ENCODE measurements at places on chromosomes 6 and 20.

DNA sequence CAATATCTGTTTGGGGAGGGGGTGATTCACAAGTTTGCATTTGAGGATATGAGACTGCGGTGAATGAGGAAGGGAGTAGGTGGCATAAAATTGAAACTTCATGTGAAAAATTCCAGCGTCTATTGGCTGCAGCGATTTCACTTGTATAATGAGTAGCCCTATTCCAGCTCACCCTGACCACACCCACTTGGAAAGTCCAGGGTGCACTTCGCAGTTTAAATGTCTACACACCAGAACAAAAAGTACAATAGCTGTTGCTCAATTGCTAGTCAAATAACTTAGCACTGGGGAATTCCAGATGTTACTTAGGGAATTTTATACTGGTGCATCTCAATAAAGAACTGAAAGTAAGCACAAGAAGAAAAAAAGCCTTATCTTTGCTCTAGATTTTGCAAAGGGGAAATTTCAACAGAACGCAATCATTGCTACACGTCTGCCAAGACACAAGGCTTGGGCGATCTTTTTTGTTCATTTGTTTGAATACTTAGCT lies 6.3 kb downstream of the TNFAIP3 start:
- peak; percentile 80 for DNase-seq

GRCh38 chr6:37077191-37077904 lies 71.9 kb downstream of the FGD2 start:
- DNase-seq, result no peak

- peak; percentile 41 for DNase-seq
Measured at GRCh38 chr6:169092375-169092774, 161.3 kb downstream of the THBS2 start.

- no peak for DNase-seq
Measured at GRCh38 chr20:58787211-58788005, 63.3 kb downstream of the GNAS-AS1 start.

- no peak for DNase-seq
Measured at GRCh38 chr6:4861564-4861963, 85.4 kb downstream of the CDYL start.

DNA sequence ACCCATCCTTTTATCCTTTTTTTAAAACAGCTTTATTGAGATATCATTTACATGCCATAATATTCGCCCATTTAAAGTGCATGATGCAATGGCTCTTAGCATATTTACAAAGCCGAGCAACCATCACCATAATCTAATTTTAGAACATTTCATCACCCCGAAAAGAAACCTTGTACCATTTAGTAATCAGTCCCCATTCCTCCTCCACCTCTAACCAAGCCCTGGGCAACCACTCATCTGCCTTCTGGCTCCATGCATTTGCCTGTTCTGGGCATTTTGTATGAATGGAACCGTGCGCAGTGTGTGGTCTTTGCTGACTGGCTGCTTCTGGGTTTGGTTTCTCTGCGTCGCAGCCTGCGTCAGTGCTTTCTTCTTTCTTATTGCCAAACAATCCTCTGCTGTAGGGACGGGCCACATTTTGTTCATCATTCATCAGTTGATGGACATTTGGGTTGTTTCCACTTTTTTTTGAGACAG lies 10.2 kb upstream of the EEF1A2 start:
- DNase-seq, result no peak

GRCh38 chr20:46970937-46971630 lies 76.4 kb downstream of the EYA2 start:
- DNase-seq, result peak; percentile 80

- no peak for DNase-seq
Measured at GRCh38 chr6:25359891-25360290, 80.7 kb downstream of the CARMIL1 start.

DNA sequence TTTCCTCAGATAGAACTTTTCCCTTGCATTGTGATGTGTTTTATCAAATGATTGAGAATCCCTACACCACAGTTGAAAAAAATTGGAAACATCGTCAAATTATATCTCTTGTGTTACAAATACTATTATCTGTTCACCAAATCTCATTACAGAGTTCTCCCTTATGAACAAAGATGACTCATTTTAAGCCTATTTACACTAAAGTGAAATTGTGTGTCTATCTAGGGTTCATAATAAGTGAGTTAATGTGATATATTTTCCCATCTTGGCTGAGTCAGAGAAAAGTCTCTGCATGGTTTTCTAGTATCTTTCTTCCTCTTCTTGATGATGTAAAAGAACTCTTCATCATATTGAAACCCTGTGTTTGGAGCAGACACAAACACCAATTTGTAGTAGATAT lies 1263.3 kb upstream of the EYS start:
- DNase-seq, result no peak

- DNase-seq, result peak; percentile 89
Measured at GRCh38 chr6:3001773-3002293, 2.1 kb downstream of the NQO2 start.

DNA sequence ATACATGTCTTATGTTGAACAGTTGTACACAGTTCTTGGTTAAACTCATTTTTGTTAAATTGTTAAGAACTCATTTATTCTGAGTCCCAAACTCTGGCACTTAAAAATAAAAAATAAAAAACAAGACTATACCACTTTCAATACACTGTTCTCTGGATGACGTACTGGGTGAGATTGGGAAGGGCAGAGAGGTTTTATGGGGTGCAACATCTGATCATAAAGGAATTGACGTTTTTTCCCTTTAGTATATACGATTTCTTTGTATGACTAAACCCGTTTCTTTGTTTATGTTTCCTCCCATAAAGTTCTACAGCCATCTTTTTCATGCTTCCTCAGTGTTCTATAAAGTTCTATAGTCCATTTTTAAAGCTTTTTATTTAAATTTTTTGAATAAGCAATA lies 69.1 kb downstream of the TRMT11 start:
- DNase-seq, result no peak

DNA sequence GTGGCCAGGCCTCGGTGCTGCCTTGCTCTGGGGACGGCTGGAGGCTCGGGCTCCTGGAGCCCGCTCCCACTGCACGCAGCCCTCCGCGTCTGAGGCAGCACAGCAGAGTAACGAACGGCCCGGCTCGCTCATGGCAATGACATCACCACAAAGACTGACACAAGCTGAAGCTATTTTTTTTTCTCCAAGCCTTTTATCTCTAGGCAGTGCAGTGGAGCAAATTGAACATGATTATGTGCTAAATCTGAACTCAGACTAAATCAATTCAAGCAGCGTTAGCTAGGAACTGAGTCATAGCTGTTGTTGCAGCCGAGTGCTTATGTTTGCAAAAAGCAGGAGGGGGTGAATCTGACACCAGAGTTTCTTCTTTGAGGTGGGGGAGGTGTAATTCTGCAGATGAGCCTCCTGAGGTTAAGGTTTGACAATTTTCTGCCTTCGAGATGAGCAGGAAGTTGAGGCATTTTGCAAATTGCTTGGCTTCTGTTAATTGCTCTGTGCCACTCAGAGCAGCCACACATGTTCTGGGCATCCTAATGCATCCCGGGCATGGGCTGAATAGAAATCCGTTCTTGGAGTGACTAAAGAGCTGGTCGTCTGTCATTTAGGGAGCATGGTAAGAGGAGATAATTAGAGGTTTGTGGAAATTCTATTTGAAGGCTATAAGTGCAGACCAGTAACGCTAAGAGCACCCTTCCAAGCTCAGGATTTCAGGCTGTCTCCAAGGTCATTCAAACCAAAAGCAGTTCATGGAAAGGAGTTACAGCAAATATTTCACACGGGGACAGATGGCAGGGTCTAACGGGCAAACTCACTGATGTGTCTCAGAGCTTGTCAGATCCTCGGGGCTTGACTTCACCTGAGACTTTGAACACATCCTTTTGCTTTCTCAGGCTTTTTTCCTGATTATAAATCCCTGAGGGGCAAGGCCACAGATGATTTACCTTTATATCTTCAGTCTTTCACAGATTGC lies 155.1 kb upstream of the ENPP5 start:
- peak; percentile 9 for DNase-seq

GRCh38 chr6:31851485-31851832 lies 11.2 kb downstream of the NEU1 start:
- peak; percentile 24 for DNase-seq

GRCh38 chr6:43773050-43773979 lies 3.3 kb downstream of the VEGFA start:
- DNase-seq, result peak; percentile 61

DNA sequence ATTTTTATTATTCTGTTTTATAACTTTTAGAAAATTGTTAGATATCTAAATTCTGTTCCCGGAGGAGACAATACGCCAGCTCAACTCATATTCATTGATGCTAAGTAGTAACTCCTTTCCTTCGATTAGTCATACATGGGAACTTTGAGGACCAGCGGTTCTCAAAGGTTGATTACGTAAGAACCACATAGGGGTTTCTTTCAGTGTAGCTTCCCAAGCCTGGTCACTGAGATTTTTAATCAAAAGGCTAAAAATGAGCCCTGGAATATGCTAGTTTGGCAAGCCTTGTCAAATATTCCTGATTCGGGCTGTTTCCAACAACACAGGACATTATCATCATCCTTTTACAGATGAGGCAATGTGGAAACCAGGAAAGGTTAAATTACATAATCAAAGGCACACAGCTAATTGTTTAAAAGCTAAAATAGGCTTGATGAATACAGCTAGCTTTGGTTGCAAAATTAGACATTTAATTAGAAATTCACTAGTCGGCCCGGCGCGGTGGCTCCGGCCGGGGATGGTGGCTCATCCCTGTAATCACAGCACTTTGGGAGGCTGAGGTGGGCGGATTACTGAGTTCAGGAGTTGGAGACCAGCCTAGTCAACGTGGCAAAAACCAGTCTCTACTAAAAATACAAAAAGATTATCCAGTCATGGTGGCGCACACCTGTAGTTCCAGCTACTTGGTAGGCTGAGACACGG lies 14.6 kb upstream of the MEI4 start:
- DNase-seq, result no peak

GRCh38 chr6:74991573-74992332 lies 214.1 kb downstream of the COL12A1 start:
- peak; percentile 42 for DNase-seq

GRCh38 chr20:31666258-31667042 lies 28.7 kb downstream of the COX4I2 start:
- no peak for DNase-seq

All from EH (cell line).